ENCODE measurements at places on chromosomes 5 and 9.

GRCh38 chr5:176188506-176189193, 49.6 kb upstream of the SIMC1 start:
- DNase-seq, result no peak

DNA sequence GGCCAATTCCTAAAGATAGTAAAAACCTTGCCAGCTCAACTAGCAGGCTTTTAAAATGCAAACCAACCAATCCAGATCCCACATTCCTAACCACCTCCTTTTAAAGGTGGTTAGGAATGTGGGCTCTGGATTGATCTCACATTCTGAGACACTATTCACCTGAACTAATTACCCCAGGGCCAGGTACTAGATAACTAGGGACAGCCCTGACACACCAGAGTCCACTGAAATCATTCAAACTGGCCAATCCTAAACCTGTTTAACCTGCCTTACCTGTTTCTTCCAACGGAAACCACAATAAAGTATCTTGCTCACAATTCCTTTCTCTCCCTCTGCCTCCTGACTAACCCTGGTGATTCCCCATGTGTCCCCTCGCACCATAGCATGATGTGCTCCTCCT, 168.3 kb upstream of the DMAC1 start:
- no peak for DNase-seq

GRCh38 chr5:77255617-77256016, 45.1 kb downstream of the PDE8B start:
- no peak for DNase-seq

- no peak for DNase-seq
Observed at GRCh38 chr5:109644829-109645228, 44.9 kb upstream of the MAN2A1 start.

DNA sequence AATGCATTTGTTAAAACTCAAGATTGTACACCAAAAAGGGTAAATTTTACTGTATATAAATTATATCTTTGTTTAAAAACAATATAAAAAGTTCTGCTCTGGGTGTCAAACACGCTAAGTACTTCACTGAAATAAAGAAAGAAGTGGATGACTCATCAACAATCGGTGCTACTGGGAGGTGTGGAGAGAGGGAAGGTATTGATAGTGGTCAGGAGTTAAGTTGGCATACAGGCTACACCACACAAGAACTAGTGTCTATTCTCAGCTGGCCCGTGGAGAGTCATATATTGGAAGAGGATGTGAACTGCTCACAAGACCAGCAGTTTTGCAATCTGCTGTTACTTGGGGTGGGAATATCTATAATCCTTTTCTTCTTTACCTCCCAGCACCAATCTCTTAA, 145.7 kb upstream of the TRPC7 start:
- no peak for DNase-seq

GRCh38 chr9:108225149-108225800, 630.5 kb downstream of the ACTL7B start:
- no peak for DNase-seq

DNA sequence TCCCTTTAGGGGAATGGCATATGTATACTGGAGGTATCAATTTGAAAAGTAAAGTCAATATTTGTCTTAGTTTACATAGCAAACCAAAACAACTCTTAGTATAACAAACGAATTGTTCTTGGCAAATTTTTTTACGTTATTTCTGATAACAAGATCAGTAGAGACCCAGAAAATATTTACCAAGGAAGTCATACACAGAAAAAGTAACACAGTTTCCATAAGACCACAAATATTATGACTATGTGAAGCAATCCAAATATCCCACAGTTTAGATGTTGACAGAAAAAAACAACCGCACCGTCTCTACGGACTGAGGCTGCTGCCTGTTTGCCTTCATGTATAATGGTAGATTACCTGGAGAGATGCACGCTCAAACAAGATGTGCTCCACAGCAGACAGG, 46.5 kb upstream of the DAPK1 start:
- DNase-seq, result no peak

- no peak for DNase-seq
Observed at GRCh38 chr5:143605403-143606005, 202.0 kb upstream of the NR3C1 start.

- DNase-seq, result no peak
Observed at GRCh38 chr5:113321276-113321675, 113.5 kb downstream of the TSSK1B start.

GRCh38 chr5:170501361-170501760, 2.5 kb upstream of the KCNIP1 start:
- no peak for DNase-seq

DNA sequence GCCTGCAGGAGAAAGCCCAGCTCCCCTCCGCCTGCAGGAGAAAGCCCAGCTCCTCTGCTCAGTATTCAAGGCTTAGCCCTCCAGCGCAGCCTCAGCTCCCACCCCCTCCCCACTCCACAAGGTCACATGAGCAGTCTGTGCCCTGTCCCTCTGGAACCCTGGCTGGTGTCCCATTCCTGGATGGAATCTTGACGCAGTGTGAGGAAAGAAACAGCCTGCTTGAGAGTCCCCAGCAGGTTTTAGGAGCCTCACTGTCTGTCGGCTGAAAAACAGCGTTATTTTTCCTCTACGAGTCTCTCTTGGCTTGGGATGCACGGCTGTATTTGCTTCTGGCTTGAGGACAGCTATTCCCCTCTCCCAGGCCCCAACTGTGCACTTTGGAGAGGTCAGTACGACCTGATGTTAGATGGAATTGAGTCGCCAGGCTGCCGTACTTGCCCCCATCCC, 210.1 kb upstream of the TRIM32 start:
- no peak for DNase-seq

GRCh38 chr5:31663519-31663918, 24.6 kb downstream of the PDZD2 start:
- DNase-seq, result no peak

DNA sequence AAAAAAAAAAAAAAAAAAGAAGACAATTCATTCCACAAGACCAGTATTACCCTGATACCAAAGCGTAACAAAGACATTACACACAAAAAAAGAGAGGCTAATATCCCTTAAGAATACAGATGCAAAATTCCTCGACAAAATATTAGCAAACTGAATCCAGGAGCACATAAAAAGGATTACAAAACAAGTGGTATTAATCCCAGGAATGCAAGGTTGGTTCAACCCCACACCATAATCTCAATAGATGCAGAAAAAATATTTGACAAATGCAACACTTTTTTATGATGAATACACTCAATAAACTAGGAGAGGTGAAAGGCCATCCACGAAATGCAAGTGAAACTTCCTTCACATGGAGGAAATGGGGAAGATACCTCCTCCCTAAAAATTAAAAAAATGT, 80.1 kb upstream of the TLR4 start:
- DNase-seq, result no peak

DNA sequence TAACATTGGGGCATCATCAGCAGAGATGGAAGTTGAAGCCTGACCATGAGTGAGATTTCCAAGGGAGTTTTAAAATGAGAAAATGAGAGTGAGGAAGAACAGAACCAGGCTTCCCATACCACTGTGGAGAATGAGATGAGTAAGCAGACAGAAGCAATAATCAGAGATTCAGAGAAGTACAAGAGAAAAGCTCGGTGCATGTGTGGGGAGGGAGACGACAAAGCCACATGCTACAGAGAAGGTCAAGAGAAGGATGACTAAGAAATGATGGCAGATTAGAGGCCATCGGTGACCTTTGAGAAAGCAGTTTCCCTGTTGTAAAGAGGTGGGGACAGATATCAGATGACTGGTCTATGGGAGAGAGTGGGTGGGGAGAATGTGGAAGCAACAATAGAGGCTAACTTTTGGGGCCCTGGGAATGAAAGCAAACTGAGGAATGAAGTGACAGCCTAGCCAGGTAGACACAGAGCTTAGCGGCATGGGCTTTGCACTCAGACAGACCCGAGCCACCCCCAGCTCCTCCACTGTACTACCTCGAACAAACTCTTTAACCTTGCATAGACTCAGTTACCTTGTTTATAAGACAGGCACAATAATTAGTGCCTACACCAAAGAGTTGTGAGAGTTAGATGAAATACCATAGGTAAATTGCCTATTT, 207.7 kb downstream of the PIK3R1 start:
- no peak for DNase-seq

- no peak for DNase-seq
Observed at GRCh38 chr9:130626249-130626996, 38.0 kb upstream of the PRDM12 start.

DNA sequence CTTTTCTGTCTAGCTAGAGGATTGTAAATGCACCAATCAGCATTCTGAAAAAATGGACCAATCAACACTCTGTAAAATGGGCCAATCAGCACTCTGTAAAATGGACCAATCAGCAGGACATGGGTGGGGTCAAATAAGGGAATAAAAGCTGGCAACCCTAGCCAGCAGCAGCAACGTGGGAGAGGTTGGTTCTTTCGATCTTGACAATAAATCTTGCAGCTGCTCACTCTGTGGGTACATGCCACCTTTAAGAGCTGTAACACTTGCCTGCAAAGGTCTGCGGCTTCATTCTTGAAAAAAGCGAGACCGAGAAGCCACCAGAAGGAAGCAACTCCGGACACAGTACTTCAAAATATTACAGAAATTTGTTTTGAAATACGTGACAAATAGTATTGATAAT, 424.6 kb upstream of the CDH9 start:
- no peak for DNase-seq

DNA sequence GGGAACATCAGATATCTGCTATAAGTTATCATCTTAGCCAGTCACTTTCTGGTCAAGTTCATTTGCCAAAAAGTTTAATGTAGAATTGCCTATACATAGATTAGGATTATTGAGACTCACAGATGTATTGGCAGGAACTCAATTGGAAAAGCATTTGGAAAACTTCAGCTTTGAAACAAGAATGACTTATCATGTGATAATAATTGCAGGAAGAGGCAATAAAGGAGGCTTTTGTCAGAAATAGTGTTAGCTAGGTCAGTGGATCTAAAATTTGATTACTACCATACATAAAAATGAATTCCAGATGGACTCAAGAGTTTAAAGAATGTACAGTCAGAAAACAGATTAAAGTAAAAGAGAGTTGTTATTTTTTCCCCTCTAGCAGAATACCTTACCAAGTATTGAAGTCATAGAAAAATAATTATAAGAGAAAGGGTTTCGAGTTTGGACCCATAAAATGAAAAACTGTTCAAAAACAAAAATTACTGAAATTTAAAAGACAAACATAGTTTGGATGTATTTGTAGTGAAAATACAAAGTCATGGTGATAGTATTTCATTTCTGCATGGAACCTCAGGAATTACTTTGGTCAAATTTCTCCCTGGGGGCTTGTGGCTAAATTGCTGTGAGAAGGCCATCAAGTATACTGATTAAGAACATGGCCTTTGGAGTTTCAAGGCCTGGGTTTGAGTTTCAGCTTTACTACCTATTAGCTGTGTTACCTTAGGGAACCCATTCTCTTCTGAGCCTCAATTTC, 159.9 kb downstream of the TMEM38B start:
- DNase-seq, result no peak

DNA sequence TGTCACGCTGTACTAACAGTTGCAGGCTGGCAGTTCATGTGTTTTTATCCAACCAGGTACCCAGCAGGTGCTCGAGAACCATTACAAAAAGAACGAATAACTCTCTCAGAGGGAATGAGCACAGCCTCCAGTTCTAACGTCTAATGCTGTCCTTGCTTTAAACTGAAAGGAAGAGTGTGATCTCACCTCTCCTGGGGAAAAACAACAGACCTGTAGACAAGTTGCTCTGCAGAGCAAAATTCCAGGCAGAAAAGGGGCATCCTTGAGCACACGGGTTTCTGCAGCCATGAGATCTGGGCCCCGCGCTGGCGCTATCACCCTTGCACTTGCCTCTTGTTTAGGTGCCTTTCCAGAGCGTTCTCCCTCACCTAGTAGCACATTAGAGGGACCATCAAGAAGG, 92.5 kb upstream of the DNAH5 start:
- no peak for DNase-seq

DNA sequence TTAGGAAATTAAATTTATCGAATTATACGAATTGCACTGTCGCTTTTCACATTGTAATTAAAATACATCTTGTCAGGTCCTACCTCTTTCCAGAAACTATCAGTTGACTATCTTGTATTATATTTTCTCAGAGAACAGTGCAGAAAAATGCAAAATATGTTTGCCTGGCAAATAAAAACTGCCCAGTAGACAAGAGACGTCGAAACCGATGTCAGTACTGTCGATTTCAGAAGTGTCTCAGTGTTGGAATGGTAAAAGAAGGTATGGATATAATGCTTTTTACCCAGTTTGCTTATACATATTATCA, 10.8 kb downstream of the NR4A3 start:
- DNase-seq, result no peak

DNA sequence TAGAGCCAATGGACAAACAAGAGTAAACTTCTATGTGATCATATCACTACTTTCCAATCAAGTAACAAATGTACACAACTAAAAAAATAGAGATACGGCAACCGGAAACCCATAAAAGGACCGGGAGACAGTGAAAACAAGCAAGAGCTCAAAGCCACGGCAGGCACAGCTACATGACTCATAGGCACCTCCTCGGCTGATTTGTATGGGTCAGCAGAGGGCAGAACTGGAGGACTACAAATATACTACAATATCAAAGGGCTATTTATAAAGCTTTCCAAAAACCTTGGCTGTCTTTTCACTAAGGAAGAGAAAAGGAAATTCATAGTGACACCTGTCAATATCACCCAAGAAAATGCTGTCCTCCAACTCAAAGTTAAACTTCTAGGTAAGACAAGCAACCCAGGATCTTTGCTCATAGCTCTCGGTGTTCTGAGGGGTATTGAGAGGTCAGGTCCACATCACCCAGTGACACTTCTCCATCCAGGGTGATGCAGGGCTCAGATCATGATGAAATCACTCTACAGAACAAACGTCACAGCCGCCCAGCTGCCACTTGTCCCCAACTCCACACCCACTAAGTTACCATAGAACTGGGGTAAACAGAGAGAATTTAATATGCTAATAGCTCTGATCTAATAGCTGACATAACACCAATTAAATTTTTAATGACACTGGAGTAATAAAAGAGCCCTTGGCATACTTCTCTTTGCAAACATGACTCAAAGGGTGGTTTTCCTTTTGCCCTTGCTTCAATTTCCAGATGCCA, 41.3 kb downstream of the PFDN1 start:
- peak; percentile 37 for DNase-seq

DNA sequence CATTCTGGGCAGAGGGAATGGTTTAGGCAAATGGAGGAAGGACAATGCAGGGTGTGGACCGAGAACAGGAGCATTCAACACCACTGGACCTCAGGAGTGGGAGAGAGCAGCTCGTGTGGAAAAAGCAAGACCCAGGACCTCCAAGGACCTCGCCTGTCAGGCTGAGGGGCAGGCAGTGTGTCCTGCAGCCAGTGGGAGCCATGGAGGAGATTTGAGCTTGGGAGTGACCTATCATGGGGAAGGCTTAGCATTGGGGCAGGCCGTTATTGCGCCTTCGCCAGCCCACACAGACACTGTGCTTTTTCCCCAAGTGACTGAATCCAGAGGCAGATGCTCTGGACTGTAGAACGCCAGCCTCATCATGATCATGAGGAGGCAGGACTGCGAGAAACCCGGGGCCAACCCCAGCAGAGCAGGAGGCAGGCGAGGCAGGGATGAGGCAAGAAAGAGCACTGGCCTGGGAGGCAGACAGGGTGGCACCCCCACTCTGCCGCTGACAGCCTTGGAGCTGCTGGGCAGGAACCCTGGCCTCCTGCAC, 3.3 kb downstream of the CDHR2 start:
- DNase-seq, result no peak

- no peak for DNase-seq
Observed at GRCh38 chr5:74517700-74518099, 122.8 kb downstream of the ENC1 start.
